CD4-positive, alpha-beta T cell treated with Interleukin-17A for 4 hours (primary cell): ENCODE measurements at places on chromosomes 7 and 10.

DNA sequence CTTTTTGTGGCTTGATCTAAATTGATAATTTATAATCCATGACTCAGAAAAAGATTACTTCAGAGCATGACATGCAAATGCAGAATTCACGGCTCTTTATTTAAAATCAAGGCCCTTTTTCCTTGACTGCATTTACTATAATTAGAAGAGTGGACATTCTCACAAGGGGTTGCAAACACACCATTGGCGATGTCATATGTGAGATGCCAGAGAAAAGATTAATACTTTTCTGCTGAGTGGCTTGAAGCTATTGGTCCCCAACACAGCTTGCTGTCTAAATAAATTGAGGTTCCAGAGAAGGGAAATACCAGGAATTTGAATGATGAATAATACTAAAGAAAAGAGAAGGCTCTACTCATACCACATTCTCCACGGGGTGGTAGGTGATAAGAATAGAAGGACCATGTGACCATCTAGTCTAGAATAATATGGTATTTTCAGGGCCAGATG, 78.7 kb upstream of the ARID5B start:
- DNase-seq, result no peak

- DNase-seq, result no peak
These were observed 31.5 kb downstream of the RAB19 start for GRCh38 chr7:140435252-140435895.

DNA sequence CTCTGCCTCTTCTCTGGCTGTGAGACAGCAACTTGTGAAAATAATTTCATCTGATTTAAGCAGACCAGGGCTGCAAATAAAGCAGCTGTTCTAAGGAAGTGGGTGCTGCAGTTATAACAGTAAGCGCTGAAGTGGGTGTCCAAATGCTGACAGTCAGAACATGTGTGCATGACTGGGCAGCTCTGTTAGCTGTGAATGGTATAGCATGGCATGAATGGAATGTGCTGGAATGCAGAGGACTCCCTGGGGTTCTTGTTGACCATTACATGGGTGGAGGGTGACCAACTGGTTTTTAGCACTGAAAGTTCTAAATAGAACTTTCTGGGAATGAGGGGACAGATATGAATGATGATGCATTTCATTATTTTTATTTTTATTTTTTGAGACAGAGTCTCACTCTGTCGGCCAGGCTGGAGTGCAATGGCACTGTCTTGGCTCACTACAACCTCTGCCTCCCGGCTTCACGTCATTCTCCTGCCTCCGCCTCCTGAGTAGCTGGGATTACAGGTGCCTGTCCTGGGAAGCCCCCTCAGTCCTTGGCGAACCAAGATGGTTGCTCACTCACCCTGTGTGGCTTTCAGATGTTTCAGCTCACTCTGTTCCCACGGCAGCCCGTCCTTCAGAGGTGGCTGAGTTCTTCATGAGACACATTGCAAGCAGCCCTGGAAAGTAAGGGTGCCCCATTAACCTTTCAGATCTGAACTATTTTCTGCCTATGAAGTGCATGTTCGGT, 319.8 kb upstream of the PHYHIPL start:
- no peak for DNase-seq

DNA sequence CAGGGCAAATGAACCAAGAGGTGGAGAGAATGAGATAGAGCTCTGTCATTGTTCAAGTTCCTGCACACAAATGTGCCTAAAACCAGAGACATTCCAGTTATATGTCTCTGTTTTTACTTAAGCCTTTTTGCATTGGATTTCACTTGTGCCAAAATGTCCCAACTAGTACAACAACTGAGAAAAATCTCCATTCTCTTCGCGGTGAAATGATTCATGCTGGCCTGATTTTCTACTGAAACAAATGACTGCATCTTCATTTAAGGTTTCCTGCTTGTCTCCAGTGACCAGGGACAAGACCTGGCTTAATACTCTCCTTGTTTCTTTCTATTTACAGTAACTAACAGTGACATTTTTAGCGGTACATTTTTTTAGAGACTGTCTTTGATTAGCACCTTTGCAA, 714.9 kb downstream of the KCNMA1 start:
- DNase-seq, result no peak

GRCh38 chr10:122113161-122113944, 124.4 kb downstream of the TACC2 start:
- DNase-seq, result no peak

- DNase-seq, result no peak
These were observed 43.2 kb upstream of the GSAP start for GRCh38 chr7:77459311-77459726.

DNA sequence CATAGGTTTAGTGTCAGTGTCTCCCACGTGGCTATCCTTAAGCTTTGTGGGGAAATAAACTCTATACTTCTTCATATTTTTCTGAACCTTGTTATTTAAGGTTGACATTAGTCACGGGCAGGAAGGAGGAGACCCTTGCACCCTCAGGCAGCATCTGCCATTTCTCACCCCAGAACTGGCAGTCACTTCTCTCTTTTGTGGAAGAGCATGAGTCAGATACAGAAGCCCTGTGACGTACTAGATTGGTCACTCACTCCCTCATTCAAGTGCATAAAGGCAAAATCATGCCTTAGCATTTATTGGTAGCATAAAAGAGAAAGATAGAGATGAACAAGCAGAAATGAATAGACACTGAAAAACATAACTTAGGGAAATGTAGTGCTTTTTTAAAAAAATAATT, 206.0 kb upstream of the MDFIC start:
- DNase-seq, result no peak
